ENCODE measurements at places on chromosomes 3 and 15.

DNA sequence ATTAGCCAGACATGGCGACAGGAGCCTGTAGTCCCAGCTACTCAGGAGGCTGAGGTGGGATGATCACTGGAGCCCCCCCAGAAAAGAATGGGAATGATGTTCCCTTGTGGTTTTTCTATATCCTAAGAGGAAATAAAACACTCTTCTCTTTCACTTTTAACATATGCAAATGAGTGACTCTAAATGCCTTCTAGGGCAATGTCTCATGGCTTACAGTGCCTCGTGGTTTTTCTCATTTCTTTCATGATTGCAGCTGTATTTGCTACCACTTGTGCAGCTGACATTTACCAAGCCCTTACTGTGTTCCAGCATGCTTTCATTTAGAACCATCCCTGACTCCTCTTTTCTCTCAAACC, 26.4 kb downstream of the STOML1 start:
- no peak for DNase-seq

DNA sequence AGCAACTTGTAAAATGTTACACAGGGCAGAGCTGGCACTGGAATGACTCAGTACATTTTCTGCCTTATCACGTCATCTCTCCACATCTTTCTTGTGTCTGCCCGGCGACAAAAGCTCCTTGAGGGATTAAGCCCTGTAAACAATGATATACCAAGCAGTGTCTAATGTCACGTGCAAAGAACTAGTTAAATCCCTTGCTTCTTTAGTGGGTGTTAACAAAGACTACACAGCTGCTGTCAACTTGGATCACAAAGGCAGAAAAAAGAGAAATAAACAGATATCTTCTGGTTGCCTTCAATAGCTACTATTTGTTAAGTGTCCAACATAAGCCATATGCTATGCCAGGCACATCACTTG, 48.1 kb upstream of the FRMD4B start:
- no peak for DNase-seq

DNA sequence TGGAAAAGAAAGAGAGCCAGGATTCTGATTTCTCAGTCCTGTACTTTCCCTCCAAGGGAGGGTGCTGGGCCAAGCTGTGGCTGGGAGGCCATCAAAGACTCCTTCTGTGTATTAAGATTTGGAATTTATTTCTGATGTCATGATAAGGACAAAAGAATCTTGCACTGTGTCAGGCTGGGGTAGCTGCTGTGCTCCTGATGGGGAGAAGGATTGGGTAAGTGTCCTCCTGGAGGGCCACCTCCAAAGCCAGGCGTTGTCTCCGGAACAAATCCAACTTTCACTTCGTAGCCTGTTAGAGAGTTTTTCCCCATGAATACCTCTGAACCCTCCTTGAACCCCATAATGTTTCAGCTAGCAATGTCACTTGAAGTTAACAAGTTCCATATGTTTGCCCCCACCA, 29.9 kb downstream of the CLDN11 start:
- DNase-seq: no peak

- no peak for DNase-seq
Measured at GRCh38 chr3:62433396-62433795, 60.0 kb upstream of the FEZF2 start.

- no peak for DNase-seq
Measured at GRCh38 chr3:53402326-53402725, 55.0 kb upstream of the DCP1A start.

DNA sequence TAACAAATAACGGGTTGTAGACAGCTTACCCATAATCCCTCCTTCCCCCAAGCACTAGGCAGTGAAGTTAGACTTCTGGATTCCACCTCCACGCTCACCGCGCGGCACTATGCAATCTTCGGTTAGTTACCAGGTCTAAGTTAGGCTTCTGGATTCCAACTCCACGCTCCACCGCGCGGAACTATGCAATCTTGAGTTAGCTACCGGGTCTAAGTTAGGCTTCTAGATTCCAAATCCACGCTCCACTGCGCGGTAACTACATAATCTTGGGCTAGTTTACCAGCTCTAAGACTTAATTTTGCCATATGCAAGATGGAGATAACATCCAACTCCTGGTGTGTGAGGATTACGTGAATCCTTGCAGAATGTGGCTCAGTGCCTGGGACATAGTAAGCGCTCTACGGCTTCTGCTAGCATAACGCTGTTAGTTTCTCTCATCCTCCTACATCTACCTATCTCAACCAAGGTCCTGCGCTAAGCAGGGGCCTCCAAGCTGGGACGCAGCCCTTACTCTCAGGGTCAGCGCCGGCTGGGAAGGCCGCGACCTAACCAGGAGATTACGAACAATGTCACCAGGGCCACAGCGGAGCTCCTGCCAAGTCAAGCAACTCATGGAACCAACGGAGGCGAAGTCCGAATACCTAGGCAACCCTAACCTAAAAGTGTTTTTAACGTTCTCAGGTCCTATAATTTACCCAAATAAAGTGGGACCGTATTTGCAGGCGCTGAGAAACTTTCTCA, 497 bp upstream of the RPLP1 start:
- no peak for DNase-seq

- no peak for DNase-seq
Measured at GRCh38 chr3:28287046-28287445, 45.6 kb downstream of the CMC1 start.

DNA sequence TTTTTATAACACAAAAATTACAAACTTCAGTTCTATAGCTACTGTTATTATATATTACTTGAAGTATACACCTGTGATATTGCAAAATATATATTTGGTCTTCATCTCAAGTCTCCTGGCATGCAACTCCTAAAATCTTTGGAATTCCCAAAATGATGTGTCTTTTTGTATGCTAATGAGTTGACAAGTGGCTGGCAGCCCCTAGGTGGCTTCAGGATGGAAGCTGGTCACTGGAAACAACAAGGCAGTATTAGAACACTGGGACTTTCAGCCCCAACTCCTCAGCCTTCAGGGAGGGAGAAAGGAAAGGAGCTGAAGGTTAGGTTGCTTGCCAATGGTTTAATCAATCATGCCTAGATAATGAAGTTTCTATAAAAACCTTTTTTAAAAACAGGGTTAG, 112.0 kb downstream of the SCAPER start:
- no peak for DNase-seq

GRCh38 chr3:31235062-31235700, 297.5 kb upstream of the STT3B start:
- no peak for DNase-seq

DNA sequence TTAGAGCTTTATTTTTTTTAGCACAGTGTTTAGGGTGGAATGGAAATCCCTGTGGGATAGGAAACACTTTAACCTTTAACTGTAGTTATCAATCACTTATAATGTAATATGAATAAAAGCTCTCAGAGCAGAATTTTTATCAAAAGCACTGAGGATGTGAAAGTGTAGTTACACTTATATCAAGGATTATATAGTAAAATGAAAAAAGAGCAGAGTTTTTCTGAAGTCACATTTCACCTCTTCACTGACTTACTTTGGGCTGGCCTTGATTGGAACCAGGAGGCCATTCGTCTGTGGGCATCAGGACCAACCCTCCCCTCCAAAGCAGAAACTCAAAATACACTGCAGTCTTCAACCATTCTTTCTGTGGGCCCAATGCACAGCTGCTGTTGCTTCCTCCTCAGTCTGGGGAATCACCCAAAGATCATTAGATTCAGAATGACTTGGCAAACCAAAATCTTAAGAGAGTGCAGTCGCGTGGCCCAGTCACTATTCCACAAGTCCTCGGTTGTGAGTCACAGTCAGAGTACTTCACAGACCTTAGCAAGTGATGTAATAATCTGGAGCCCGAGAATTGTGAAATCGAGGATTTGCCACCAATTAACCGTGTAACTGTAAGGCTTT, 132.6 kb upstream of the COL8A1 start:
- no peak for DNase-seq

DNA sequence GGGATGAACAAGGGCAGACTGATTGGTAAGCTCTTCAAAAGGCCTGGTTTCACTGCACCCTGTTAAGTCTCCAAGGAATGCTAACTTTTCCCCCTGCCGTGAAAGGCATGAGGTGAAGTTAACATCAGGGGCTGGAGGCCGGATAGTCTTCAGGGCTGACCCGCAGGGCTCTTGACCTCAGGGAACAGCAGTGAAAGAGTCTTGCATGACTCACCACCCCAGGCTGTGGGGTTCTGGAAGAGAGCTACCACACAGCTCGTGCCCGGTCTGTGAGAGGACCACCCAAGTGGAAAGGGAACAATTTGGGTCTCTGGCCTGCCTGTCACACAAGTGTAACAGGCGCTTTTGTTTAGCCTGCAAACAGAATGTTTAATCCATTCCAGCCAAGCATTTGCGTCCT, 504.9 kb downstream of the EDEM1 start:
- no peak for DNase-seq

DNA sequence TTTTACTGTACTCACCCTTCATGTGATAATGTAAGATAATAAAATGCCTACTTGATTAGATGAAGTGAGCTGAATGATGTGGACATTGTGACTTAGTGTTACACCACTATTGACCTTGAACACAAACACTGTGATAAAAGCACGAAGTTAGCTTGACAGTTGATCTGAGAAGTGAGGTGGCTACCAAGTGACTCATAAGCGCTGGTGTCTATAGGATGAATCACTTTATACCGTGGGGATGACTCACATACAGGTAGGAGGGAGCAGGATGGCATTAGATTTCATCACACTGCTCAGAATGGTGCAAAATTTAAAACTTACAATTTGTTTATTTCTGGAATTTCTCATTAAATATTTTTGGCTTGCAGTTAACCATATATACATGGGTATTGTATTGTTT, 174.7 kb upstream of the CNTN3 start:
- DNase-seq: no peak

- DNase-seq: peak; percentile 57
Measured at GRCh38 chr3:184711493-184712247, at the start of gene MAGEF1. Gene MAGEF1 (minus strand): TSS chr3:184712064. CDS start chr3:184711821, 243 bp downstream.

DNA sequence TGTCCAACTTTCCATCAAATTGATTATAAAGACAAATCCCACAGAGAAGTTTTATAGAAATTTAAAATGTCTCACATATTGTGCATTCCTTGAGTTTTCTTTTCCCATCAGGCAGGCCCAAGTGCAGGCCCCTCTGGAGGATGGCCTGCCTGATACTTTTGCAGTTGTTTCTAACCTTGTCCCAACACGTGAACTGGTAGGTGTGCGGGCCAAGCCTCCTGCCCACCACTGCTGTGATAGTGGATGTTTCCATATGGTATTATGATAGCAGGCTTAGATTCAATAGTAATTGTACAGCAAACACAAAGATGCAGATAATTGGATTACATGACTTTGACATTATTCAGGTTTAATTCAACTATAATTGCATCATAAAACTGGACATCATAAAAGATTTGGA, 1.4 kb downstream of the P2RY12 start:
- DNase-seq: no peak

DNA sequence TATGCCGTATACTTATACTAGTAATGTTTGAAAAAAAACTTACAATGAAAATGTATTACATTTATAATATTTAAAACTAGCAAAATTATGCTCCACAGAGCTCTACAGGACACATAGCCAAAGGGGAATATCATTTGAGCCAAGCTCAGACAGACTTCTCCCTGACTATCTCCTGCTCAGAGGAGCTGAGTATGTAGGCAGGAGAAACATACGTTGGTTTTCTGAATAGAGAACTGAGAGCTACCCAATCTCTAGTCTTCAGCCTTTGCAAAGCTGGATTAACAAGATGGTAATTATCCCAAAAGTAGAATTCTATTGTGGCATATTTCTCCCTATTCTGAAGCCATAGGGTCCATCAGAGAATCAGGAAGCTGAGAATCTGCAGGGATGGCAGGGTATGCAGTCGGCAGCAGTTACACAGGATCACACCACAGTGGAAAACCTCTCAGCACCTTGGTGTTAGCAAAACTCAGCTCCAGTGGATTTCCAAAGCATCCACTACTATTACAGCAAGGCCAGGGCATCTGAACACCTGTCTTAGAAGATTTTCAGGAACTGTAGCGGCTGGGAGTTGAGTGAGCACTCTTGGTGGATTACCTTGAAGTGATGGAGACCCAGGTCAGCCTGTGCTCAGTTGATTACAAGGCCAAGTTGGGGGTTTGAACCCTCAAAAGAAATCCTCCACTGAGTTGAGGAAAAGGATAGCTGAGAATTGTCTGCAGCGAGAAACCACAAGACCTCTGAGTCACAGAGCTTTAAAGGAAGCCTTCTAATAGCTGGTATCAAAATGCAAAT, 30.1 kb downstream of the GPR15 start:
- DNase-seq: no peak

DNA sequence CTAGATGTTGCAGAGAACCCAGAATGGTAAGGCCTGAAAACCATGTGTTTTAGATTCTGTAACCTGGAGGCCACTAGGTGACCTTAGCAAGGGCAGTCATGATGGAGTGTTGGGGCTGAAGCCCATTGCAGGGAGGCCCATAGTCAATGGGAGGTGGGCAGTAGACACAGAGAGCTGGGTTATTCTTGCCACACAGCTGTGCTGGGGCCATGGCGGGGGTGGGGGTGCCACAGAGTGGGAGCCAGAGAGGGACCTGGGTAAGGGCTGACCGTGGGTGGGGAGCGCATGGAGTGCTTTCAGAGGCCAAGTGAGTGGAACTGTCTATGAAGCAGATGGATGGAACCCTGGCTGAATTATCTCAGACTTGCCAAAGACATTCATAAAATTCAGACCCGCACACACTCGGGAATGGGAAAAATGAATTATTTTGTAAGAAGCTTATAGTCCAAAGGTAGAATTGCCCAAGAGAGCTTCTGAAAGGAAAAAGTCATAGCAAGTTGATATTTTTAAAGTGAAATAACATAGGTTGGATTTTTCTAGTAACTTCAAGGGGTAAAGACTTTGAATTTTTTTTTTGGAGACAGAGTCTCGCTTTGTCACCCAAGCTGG, 53.9 kb downstream of the SMAD3 start:
- DNase-seq: no peak

- DNase-seq: no peak
Measured at GRCh38 chr3:114874522-114874971, 272.5 kb downstream of the ZBTB20 start.

GRCh38 chr3:64456674-64457073, 231.1 kb downstream of the ADAMTS9 start:
- no peak for DNase-seq

DNA sequence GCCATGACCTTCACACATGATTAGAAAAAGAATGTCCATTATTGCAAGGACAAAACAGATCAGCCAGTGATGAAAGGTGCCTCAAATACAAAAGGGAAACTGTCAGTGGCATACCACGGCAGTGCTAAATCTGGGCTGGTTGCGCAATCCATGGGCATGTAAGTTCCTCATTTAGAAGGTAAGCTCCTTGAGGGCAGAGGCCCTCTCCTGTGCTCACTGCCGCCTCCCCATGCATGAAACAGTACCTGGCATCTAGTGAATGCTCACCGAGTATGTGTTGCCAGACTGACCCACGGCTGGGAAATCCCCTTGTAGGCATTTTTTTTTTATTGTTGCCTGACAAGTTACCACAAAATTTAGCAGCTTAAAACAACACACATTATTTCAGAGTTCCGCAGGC, 312.1 kb upstream of the CHRM5 start:
- DNase-seq: no peak

GRCh38 chr3:89180334-89180733, 72.9 kb downstream of the EPHA3 start:
- no peak for DNase-seq

Data from activated T-helper 9 cell treated with anti-CD3 and anti-CD28 coated beads, Interleukin-2, amount 50 U/mL, for 16 hours (primary cell).